ENCODE measurements at places on chromosomes 12 and 14. TPM values are rescaled to one million over a fixed set of nuclear protein-coding genes. Genes with fewer than 3 reads are reported as not detected.

DEPDC4 gene
- total RNA-seq = 3.6 TPM

RIPK3 gene
- 2.2 TPM for total RNA-seq

RDH12 gene
- total RNA-seq = not detected

VPS33A gene
- 27.2 TPM for total RNA-seq

PSME1 gene
- total RNA-seq = 148 TPM

KRT78 gene
- total RNA-seq = not detected
